ENCODE measurements at places on chromosomes 3 and 15.

GRCh38 chr3:131960324-131960723 is 74.5 kb downstream of the CPNE4 start:
- DNase-seq, result no peak

GRCh38 chr15:38134252-38134651 is 118.4 kb upstream of the SPRED1 start:
- no peak for DNase-seq

DNA sequence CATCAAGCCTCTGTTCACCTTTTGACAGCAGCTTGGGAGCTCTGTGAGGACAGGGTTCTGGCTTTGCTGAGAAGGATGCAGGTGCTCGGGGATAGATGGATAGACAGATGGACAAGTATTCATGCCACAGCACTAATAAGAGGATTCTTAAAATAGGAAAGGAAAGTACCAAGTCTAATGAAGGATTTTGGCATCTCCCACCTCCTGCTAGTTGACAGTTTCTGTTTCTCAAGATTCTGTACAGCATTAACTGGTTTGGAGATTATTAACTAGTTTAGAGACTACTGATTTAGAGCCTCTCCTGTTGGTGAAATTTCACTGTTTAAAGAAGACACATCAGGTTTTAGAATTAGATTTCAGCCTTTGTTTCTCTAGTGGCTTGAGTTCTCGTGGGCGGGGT is 152.3 kb downstream of the CACNA1D start:
- DNase-seq, result no peak

- no peak for DNase-seq
These were observed 19.4 kb downstream of the RASGRP1 start for GRCh38 chr15:38545179-38545578.

GRCh38 chr3:166453478-166453877 is 616.3 kb upstream of the BCHE start:
- DNase-seq, result no peak

DNA sequence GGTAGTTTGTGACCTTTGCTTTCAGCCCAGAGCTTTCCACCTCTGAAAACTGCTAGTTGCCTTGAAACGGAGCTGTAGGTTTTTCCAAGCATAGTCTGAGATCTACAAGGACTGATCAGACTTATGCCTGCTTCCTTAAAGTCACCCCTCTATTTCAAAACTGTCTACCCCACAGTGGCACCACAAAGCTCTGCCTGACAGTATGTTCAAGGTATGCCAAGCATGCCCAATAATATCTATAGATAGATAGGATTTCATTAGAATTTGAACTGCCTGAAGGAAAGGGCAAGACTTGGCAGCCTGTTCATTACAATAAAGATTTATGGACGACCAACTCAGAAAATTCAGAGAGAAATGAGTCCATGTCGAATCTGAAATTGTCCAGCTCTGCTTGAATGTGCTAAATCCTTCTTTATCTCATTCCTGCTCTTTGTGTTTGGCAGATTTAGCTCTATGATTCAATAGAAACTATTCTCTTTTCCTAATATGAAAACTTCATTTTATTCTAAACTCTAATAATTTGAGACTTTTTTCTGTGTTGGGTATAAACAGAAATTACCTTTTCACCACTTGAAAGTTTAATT is 227.6 kb upstream of the TBC1D5 start:
- DNase-seq, result no peak

GRCh38 chr15:97446138-97446537 is 514.4 kb upstream of the ARRDC4 start:
- DNase-seq, result no peak

- no peak for DNase-seq
These were observed 309.8 kb downstream of the UNC13C start for GRCh38 chr15:54288049-54288448.

DNA sequence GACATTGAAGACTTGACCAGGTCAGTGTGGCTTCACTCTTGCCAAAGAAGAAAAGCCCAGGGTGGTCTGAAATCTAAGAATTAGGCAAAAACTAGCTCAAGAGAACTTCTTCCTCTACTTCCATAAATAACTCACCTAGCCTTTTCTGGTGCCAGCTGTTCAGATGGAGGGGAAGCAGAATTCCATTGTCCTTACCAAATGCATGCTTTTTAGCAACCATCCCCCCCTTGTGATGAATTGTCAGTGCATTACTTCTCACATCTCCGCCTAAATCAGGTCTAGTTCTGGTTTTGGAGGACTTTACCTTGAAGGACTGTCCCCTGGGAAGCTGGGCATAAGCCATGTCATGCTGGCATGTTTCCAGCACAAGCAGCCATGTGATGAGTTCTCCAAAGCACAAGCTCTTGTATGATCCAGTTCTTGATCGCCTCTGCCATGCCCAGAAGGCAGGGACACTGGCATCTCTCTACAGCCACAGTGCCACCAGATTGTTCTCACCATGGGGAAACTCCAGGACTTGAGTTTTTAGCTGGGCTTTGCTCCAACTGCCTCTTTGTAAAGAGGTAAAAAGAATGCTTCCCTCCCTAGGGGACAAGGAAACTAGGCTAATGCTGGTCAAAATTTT is 96.4 kb upstream of the IL12A start:
- peak; percentile 45 for DNase-seq

GRCh38 chr15:63677778-63678177 is 80.6 kb downstream of the FBXL22 start:
- no peak for DNase-seq

DNA sequence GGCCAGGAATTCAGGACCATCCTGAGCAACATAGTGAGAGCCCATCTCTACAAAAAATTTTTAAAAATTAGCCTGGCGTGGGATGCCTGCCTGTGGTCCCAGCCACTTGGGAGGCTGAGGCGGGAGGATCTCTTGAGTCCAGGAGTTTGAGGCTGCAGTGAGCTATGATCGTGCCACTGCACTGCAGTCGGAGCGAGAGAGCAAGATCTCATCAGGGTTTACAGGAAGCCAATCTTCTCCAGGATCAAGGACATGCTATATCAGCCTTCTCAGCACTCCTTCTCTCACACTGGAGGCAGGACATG is 451 bp upstream of the STOML1 start:
- DNase-seq, result no peak

DNA sequence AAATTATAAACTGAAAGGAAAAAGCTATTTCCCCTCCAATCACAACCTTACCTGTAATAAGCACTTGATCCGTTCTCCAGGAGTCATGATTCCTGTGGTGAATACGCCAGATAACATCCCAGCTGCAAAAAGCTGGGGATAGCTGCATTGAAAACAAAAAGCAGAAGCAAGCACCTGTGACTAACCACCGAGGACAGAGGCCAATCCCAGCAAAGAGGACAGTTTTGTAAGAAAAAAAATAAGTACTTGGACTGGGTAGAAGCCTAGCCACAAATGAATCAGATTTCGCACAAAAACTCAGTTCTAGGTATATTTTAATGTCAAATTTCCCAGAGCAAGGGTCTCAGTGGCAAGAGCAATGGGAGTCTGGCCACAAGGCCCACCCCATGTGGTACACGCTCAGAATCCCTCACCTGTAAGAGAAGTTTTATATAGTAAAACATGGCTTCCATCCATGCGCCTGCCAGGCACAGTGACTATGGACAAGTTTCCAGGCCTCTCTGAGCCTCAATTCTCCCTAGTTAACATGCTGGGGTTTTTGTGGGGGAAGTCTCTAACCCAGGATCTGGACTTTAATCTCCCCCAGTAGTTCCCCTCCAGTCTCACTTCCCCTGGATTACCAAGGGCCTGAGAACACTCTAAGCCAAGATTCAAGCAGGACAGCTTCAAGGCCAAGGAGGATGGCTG is 19.2 kb downstream of the SLC25A20 start:
- DNase-seq, result no peak

DNA sequence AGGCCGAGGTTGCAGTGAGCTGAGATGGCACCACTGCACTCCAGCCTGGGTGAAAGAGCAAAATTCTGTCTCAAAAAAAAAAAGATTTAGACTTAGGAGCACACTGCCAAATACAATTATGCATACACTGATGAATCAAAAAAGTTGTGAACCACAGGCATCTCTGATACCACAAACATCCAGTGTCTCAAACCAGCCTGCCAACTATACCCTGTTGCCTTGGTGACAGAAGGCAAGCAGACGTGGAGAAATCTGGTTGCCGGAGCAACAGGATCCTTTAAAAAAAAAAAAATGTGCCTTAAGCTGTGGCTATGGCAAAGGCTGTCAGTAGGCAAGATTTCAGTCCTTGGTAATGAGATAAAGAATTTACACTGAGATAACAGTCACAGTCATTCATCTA is 202.3 kb downstream of the NEK10 start:
- DNase-seq, result no peak

- no peak for DNase-seq
These were observed 82.1 kb downstream of the DUT start for GRCh38 chr15:48413304-48413703.

- DNase-seq, result no peak
These were observed 18.4 kb upstream of the BUB1B start for GRCh38 chr15:40142428-40142827.

Data from hypothalamus (tissue), 51 donors.